ENCODE measurements at places on chromosomes 16 and 17. TPM values are rescaled to one million over a fixed set of nuclear protein-coding genes. Genes with fewer than 3 reads are reported as not detected.

DNA sequence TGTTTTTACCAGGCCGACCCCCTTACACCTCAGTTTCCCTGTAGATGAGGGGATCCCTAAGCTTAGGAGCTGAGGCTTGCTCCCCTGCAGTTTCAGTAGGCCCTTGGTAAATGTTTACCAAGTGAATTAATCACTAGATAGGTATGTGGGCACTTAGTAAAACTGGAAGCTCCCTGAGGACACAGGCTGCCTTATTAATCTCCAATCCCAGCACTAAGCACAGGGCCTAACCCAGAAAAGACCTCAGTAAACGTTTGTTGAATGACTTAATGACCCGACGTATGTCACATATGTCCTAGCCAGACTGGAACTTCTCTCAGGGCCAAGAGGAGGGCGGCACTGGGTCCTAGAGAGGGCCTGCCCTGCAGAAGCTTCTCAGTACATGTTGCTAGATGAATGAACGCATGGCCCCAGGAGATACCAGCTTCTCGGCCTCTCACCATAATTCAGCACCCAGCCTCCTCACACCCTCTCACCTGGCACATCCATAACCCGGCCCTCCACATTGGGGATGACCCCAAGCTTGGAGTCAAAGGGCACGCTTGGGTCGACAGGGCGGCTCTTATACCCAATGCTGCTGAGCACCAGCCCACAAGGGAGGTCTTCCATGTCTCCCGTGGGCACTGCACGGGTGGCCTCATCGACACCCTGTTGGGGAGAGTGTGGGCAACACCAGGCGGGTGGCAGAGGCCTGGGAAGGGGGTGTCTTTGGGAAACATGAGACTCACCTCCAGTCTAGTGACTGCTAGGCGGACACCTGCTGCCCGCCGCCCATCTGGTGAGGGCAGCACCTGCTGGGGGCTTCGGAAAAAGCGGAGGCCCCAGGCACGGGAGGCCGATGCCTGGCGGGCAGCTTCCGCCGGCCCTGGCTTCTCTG lies 4.0 kb upstream of the GRIN2C start:
- DNase-seq = no peak

- DNase-seq = no peak
Observed at GRCh38 chr17:73436954-73437353, 125.2 kb upstream of the CDC42EP4 start.

GRCh38 chr16:87778830-87779579 lies 13.2 kb upstream of the KLHDC4 start:
- peak; percentile 96 for DNase-seq

DNA sequence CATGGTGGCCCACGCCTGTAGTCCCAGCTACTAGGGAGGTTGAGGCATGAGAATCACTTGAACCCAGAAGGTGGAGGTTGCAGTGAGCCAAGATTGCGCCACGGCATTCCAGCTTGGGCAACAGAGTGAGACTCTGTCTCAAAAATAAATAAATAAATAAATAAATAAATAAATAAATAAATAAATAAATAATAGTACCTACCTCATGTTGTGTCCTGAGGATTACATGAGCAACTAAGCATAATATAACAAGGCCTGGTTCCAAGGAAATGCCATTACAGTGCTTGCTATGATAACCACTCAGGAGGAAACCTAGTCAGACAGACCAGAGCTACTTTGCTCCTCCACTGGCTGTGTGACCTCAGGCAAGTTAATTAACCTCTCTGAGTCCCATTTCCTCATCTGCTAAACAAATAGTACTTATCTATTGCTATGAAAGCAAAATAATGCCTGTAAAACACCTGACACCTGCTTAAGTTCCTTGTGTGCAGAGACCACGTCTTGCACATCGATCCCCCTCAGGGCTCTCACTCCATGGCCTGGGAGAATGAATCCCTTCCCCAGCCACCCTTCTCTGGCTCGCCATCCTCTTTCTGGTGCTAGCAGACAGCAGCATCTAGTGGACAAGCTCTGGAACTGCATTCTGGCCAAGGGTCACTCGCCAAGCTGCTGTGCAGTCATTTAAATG lies 7.5 kb downstream of the EPOP start:
- peak; percentile 39 for DNase-seq

- DNase-seq = no peak
Observed at GRCh38 chr17:7590743-7591142, 849 bp upstream of the SOX15 start.

- DNase-seq = no peak
Observed at GRCh38 chr17:81577278-81578000, 25.3 kb upstream of the FAAP100 start.

- DNase-seq = no peak
Observed at GRCh38 chr17:76826330-76827068, 41.7 kb upstream of the MGAT5B start.

- no peak for DNase-seq
Observed at GRCh38 chr16:2970563-2970962, 1.4 kb downstream of the PAQR4 start.

Gene HAS3
- 0.71 TPM for total RNA-seq

Gene SLC47A1
- total RNA-seq = 0.11 TPM

Gene RPRML
- total RNA-seq = not detected
